ENCODE measurements at places on chromosomes 12 and 14. TPM values are rescaled to one million over a fixed set of nuclear protein-coding genes. Genes with fewer than 3 reads are reported as not detected.

GRCh38 chr12:66587912-66588311 lies 91.0 kb downstream of the GRIP1 start:
- DNase-seq = no peak

DNA sequence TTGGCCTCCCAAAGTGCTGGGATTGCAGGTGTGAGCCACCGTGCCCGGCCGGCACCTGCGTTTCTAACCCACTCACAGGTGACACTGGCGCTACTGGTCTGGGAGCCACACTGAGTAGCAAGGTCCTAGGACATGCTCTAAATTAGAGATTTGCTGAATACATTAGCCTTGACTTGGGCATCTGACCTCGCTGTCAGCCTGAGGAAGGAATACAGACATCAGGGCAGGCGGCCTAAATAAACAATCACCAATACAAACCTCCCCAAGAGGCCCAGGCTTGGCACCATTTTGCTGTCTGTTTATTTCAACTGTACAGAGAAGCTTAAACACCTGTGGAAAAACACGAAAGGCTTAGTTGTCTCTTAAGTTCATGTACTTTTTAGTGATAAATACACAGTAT lies 27.5 kb downstream of the P2RX4 start:
- no peak for DNase-seq

- DNase-seq = no peak
Measured at GRCh38 chr12:27771481-27772327, 8.3 kb upstream of the KLHL42 start.

GRCh38 chr12:57127101-57127725 lies 1.1 kb upstream of the LRP1 start:
- no peak for DNase-seq

DNA sequence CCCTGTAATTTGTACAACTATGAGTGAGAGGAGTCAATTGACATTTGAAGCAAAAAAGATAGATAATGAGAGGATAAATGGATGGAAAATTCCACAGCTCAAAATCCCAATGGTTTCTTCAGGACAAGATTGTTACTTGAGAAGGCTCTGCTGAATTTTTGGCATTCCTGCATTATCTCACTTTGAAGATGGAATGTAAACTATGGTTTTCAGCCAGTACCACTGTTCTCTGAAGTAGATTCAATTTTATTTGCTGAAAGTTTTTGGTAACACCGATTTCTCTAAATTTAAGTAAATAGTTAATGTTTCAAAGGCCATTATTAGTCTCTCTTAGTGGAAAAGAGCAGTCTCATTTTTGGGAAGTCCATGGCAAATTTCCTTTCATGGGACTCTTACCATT lies 121.9 kb upstream of the SLC38A2 start:
- DNase-seq = no peak

DNA sequence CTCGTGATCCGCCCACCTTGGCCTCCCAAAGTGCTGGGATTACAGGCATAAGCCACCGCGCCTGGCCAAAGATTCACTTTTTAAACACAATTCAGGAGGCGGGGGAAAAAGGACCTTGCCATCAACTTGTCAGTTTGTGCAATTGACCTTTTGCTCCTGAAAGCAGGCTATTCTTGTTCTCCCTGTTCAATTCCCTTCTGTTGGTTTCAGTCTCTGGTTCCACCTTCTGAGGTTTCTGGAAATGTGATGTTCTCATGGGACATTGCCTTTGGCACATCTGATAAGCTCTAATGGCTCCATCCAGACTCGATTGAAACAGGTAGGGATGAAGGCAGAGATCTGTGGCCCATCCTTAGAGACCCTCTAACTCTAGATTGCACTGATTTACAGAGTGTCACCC lies 17.9 kb upstream of the CCDC85C start:
- DNase-seq = no peak

GRCh38 chr12:56141946-56142784 lies 10.2 kb upstream of the MYL6B start:
- DNase-seq = no peak

DNA sequence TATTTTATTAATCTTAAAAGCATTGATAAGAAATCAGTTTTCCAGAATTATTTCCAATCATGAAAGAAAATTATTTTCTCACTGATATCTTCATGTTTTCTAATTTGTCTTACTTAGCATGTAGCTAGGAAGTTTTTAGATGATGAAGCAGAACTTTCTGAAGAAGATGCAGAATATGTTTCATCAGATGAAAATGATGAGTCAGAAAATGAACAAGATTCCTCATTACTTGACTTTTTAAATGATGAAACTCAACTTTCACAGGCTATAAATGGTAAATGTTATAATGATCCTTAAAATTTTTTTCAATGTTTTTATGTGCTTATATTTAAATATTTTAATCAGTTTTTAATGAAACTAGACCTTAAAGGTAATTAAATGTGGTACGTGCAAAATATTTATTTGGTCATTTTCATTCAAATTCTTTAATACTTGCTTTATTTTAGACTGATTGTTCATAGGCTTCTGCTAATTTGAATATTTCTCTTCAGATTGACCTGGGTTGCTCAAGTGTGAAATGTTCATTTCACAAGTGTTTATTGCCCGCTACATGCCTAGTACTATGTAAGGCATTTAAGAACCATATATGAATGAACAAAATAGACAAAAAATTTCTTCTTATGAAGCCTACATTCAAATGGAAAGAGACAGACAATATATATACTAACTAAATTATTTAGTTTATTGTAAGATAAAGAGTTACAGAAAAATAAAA lies 49.5 kb downstream of the FANCM start:
- no peak for DNase-seq

DNA sequence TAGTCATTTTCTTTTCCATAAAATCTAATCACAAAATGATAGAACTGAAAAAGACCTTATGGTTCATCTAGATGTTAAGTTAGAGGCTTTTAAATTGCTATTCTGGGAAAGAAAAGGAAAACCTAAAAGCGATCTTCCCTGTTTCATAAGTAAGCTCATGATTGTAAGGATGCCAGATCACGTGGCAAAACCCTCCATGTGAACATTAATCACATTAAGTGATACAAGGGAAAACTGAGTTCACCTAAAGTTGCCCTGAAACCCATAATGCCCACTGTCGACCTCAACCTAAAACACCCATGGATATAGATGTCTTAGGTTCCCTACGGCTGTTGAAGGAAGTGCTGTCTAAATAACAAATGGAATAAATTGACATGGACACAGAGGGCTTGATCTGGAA lies 3.0 kb upstream of the STXBP6 start:
- no peak for DNase-seq

GRCh38 chr12:15020156-15020555 lies 47.3 kb downstream of the PDE6H start:
- no peak for DNase-seq

DNA sequence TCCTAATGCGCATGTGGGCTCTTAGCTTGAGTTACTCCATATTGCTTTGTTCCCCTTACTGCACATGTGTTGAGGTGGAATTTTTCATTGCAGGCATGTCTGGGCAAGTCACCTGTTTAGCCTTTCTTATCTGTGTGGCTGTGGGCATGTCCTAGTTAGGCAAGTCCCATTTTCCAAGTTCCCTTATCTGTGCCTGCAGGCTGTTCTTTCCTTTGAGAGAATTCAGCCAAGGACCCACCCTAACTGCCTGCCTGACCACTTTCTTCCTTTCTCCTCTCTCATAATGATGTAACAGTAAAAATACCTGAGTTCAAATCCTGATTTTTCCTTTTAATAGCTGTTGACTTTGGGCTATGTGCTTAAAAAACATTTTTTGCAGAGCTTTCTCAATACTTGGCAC lies 870.6 kb downstream of the NRXN3 start:
- no peak for DNase-seq

GRCh38 chr14:54025661-54026060 lies 69.0 kb upstream of the BMP4 start:
- no peak for DNase-seq

DNA sequence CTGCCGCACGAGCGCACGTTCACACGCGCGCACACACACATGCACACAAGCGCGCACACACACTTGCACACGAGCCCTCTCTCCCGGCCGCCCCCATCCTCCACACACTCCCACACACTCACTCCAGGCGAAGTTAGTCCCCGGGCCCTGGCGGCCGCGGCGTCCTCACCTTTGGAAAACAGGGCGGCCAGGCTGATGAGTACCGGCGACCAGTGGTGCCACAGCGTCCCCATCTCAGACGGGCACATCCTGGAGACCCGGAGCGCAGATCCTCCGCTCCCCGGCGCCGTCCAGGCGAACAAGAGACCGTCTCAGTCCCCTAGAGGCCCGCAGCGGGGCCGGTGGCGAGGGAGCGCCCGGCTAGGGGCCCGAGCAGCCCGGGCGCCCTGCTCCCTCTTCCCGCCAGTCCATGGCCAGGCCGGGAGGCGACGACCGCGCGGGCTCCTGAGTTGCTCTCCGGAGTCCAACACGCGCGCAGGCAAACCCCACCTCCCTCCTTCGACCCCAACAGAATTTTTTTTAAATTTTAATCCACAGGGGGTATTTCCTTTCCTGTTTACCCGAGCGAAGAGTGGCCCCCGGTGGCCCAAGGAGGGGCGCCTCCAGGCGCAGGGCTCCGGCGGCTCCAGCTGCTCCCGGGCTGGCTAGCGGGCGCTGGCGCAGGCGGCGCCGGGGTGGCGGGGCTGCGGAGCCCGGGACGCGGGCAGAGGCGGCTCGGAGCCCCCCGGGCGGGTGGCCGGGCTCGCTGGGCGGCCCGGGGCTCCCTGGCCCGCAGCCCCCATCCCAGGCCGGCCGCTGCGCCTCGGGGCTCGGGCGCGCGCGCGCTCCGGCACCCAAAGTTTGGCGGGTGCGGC lies 506 bp downstream of the TMEM132D start:
- DNase-seq = no peak

DNA sequence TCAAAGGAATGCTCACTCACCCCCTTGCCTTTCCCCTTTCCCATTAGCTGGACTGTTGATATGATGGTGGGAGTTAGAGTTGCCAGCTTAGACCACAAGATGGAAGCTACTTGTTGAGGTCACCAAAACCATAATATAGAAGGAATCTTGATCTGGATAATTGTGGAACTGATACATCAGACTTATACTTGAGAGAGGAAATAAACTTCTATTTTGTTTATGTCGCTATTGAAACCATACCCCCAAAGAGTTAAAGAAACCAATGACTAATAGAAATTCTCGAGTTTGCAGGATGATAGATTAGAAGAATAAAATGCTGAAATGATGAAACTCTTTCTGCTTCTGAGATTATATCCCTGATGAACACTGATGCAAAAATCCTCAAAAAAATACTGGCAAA lies 37.9 kb downstream of the TDG start:
- no peak for DNase-seq

DNA sequence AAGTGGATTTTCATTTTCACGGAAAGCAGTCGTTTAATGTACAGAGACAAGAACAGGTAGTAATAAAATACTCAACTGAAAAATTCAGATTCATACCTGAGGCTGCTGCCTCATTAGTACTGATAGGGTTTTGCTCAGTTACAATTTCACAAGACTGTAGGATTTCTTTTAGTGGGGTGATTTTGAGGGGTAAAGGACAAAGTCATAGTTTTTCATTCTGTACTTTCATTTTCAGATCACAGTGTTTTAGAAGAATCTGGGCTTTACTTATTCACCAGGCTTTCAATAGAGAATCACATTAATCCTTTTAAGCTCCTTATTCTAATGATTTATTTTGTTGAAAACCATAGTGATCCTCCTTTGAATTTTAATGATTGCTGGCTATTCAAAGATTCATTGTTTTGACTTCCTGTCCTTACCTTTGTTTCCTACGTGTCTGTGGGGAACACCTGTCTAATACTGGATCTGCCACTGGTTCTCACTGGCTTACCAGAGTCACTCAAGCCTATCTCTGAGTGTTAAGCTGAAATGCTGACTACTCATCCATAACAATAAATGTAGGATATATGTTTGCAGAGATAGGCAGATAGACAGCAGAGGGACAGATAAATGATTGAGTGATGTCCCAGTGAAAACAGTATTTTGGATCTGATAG lies 243.8 kb upstream of the NPAS3 start:
- no peak for DNase-seq

DNA sequence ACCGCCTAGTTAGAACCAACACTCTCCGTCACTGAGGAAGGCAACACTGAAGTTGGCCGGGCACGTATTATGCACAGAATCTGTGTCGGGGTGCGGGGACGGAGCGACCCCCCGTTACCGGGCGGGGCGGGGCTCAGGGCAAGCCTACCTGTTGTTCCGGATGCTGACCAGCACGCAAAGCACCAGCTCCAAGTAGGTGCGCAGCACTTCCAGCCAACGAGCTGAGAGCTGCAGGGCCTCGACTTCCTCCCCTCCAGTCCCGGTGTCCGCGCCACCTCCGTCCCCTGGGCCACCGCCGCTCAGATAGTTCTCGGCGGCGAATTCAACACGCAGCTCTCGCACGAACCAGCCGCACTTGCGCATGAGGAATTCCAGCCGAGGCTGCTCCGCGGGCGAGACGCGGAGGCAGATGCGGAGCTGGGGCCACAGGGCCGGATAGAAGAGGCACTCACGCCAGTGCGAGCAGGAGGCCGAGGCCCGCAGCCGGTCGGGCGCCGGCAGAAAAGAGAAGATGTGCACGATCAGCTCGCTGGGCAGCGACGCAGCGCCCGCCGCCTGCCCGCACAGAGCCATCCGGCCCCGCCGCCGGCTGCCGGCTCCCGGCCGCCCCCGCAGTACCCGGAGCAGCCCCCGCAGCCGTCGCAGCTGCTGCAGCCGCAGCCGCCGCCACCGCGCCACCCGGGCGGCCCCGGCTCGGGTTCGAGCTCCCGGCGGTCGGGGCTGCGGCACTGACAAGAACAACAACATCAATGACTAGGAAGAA lies 636 bp downstream of the FBXO33 start:
- DNase-seq = peak; percentile 14

GRCh38 chr12:109885616-109886015 lies 5.3 kb upstream of the GLTP start:
- no peak for DNase-seq

- no peak for DNase-seq
Measured at GRCh38 chr14:71734076-71734475, 198.2 kb upstream of the RGS6 start.

GRCh38 chr12:30696103-30696408 lies 387 bp upstream of the IPO8 start:
- no peak for DNase-seq

DNA sequence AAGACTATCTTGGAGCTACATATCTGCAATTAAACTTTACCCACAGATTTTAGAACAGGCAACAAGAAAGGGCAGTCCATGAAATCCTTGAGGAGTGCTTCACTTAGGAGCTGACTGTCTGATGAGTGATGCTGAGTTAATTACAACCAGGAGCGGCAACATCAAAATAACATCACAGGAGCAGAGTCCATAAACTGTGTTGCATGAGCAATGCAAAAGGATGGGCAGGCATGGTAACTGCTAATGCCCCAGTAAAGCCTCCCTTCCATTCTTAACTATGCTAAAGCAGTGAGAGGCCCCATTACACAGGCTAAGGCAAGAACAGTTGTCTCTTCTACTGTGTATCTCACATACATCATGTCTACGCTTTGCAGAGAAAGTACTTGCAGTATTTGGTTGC lies 156.6 kb downstream of the PAX9 start:
- DNase-seq = no peak

The C12orf54 gene
- 0.25 TPM for polyA plus RNA-seq

The RDH5 gene
- polyA plus RNA-seq = 18.2 TPM

The KRT6A gene
- not detected for polyA plus RNA-seq

The CLMN gene
- 24.0 TPM for polyA plus RNA-seq

The ENDOU gene
- 0.31 TPM for polyA plus RNA-seq

The GALNT8 gene
- 3.1 TPM for polyA plus RNA-seq

The BHLHE41 gene
- 1.1 TPM for polyA plus RNA-seq

The VDR gene
- 3.7 TPM for polyA plus RNA-seq

The TAS2R46 gene
- polyA plus RNA-seq = not detected

The SOX5 gene
- 7.5 TPM for polyA plus RNA-seq

The OR6S1 gene
- polyA plus RNA-seq = not detected

The CCDC60 gene
- polyA plus RNA-seq = 0.17 TPM

The LBHD2 gene
- polyA plus RNA-seq = not detected

The KRT83 gene
- polyA plus RNA-seq = not detected

Measured in right renal cortex interstitium (tissue), 3 donors.